Uterus (tissue), 4 donors: ENCODE measurements at places on chromosomes 16 and 17. TPM values are rescaled to one million over a fixed set of nuclear protein-coding genes. Genes with fewer than 3 reads are reported as not detected.

GRCh38 chr16:89135971-89136765 is 35.4 kb upstream of the CDH15 start:
- DNase-seq: no peak
- H3K4me3 ChIP-seq: no peak overlapping the region
- H3K27ac ChIP-seq: no peak overlapping the region
- H3K27me3 ChIP-seq: no peaks in the 10 kb centered on the region
- H3K36me3 ChIP-seq: no peaks in the 10 kb centered on the region

- no peak overlapping the region for H3K4me3 ChIP-seq
- no peak for DNase-seq
- H3K36me3 ChIP-seq: no peaks in the 10 kb centered on the region
- H3K27ac ChIP-seq: no peak overlapping the region
- no peaks in the 10 kb centered on the region for H3K27me3 ChIP-seq
Observed at GRCh38 chr16:79267146-79267545, 333.4 kb downstream of the MAF start.

Gene SEPTIN12
- not detected for total RNA-seq

DNA sequence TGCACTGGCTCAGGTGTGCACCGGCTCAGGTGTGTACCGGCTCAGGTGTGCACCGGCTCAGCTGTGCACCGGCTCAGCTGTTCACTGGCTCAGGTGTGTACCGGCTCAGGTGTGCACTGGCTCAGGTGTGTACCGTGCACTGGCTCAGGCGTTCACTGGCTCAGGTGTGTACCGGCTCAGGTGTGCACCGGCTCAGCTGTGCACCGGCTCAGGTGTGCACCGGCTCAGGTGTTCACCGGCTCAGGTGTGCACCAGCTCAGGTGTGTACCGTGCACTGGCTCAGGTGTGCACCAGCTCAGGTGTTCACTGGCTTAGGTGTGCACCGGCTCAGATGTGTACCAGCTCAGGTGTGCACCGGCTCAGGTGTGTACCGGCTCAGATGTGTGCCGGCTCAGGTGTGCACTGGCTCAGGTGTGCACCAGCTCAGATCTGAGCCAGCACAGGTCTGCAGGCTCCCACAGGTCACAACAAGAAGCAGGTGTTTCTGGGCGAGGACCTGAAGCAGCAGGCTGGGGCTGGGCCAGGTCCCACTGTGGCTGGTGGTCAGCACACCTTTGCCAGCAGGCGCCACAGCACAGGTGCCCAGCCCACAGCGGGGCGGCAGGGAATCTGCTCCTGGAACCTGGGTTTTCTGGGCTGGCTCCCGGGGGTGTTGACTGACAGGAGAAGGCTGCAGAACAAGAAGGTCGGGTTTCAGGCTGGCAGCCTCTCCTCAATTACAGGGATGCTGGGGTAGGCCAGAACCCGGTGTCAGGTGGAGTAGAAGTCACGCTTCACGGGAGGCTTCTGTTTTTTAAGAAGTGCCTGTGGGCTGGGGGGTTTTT is 17.2 kb downstream of the METRNL start:
- peaks cover 32% of the 10 kb centered on the region for H3K4me1 ChIP-seq
- H3K4me3 ChIP-seq: no peak overlapping the region
- H3K27me3 ChIP-seq: peaks cover 11% of the 10 kb centered on the region
- no peak overlapping the region for H3K27ac ChIP-seq
- no peak for DNase-seq

Gene BMERB1
- 48.2 TPM for total RNA-seq

GRCh38 chr16:22270525-22270924 is 26.7 kb upstream of the POLR3E start:
- H3K4me1 ChIP-seq: no peaks in the 10 kb centered on the region
- H3K4me3 ChIP-seq: no peak overlapping the region
- no peaks in the 10 kb centered on the region for H3K36me3 ChIP-seq
- H3K27ac ChIP-seq: no peak overlapping the region
- no peaks in the 10 kb centered on the region for H3K27me3 ChIP-seq
- no peak for DNase-seq

GRCh38 chr17:60832151-60832585 is 154.5 kb downstream of the BCAS3 start:
- H3K36me3 ChIP-seq: no peaks in the 10 kb centered on the region
- DNase-seq: no peak
- no peaks in the 10 kb centered on the region for H3K4me1 ChIP-seq
- no peak overlapping the region for H3K27ac ChIP-seq
- no peaks in the 10 kb centered on the region for H3K27me3 ChIP-seq
- no peak overlapping the region for H3K4me3 ChIP-seq

- H3K4me3 ChIP-seq: no peak overlapping the region
- H3K36me3 ChIP-seq: no peaks in the 10 kb centered on the region
- H3K4me1 ChIP-seq: no peaks in the 10 kb centered on the region
- H3K27ac ChIP-seq: no peak overlapping the region
Observed at GRCh38 chr16:48441863-48442279, 56.7 kb upstream of the SIAH1 start.

DNA sequence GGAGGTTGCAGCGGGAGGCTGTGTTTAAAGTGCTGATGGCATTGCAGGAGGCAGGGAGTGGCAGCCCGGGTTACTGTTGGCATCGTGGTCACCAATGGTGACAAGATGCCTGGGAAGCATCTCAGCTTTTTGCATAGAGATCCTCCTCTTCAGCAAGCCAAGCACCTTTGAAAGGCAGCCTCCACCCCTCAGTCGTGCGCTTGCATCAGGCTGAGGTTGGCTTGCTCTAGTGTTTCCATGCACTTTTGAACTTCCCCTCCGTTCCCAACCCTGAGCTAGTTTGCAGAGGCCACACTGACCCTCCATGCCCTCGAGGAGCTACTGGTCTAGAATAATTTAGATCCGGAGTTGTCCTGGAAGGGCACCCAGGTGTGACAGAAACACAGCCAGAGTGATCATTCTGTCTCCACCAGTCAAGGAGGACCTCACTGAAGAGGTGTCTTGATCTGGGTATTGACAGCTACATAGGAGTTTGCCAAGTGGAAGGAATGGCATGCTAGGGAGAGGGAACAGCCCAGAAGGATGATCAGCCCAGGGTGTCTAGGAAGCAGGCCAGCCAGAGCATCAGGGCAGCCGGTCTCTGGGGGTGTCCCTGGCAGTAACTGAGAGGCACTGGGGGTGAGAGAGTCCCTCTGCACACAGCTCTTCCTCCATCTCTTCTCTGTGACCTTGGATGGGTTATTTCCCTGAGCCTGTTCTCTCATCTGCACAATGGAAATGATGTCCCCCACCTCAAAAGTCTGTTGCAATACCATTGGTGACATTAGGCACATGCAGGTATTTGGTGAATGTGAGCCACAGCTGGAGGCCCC is 7.7 kb downstream of the BEAN1 start:
- no peaks in the 10 kb centered on the region for H3K27me3 ChIP-seq
- no peak overlapping the region for H3K27ac ChIP-seq
- DNase-seq: no peak
- H3K36me3 ChIP-seq: no peaks in the 10 kb centered on the region
- H3K4me3 ChIP-seq: no peak overlapping the region

DNA sequence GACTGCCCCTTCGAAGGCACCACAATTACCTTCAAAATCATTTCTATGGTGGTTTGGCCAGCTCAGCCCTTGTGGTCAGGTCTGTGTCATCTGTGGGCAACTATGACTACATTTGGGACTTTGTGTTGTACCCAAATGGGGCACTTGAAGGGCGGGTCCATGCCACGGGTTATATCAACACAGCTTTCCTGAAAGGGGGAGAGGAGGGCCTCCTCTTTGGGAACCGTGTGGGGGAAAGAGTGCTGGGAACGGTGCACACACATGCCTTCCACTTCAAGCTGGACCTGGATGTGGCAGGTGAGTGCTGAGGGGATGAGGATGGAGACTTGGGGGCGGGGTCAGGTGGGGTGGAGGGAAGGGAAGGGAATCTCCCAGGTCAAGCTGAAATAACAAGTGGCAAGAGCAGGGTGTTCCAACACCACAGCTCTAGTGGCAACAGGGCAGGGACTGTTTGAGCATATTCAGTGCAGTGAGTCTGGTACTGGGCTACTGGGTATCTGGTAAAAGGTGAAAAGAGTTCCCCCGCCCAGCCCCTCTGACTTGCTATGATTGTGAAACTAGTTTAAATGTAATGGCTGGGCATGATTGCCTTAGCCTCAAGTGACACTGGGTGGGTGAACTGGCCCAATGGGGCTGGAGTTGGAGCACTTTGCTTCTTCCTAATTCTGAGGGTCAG is 1.7 kb downstream of the AOC2 start:
- no peak overlapping the region for H3K27ac ChIP-seq
- H3K27me3 ChIP-seq: no peaks in the 10 kb centered on the region
- H3K4me3 ChIP-seq: no peak overlapping the region
- no peaks in the 10 kb centered on the region for H3K36me3 ChIP-seq
- no peak for DNase-seq

- no peaks in the 10 kb centered on the region for H3K27me3 ChIP-seq
- no peaks in the 10 kb centered on the region for H3K36me3 ChIP-seq
- peak; percentile 39 for DNase-seq
- H3K4me3 ChIP-seq: peak overlapping the region; percentile 67
Observed at GRCh38 chr16:4767872-4768548, 1.0 kb upstream of the ZNF500 start.

GRCh38 chr17:44345454-44346026 is 438 bp downstream of the GRN start:
- H3K27ac ChIP-seq: peak overlapping the region; percentile 81
- H3K4me3 ChIP-seq: peak overlapping the region; percentile 90
- no peaks in the 10 kb centered on the region for H3K4me1 ChIP-seq
- H3K36me3 ChIP-seq: no peaks in the 10 kb centered on the region

DNA sequence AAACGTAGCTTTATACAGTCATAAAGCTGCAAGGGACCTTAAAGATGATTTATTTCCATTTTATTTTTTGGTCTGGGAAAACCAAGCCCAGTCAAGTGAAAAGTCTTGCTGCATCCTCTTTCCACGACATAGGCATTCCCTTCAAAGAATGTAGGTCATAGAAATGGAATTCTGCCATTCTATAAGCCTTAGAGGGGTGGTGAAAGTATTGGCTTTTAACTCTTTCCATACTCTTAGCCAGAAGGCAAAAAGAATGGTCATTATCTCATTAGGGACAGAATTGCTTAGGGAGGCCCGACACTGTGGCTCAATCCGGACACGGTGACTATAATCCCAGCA is 7.9 kb upstream of the MSL1 start:
- peak overlapping the region; percentile 38 for H3K4me3 ChIP-seq
- no peaks in the 10 kb centered on the region for H3K36me3 ChIP-seq
- peaks cover 32% of the 10 kb centered on the region for H3K4me1 ChIP-seq
- no peak for DNase-seq
- no peaks in the 10 kb centered on the region for H3K27me3 ChIP-seq
- peak overlapping the region; percentile 90 for H3K27ac ChIP-seq

- H3K36me3 ChIP-seq: no peaks in the 10 kb centered on the region
- peak overlapping the region; percentile 35 for H3K4me3 ChIP-seq
- no peak for DNase-seq
- H3K4me1 ChIP-seq: peaks cover 10% of the 10 kb centered on the region
- no peak overlapping the region for H3K27ac ChIP-seq
Observed at GRCh38 chr17:63477480-63478440, 899 bp downstream of the ACE start.

Gene SLC13A2
- not detected for total RNA-seq

Gene USP7
- 154 TPM for total RNA-seq

DNA sequence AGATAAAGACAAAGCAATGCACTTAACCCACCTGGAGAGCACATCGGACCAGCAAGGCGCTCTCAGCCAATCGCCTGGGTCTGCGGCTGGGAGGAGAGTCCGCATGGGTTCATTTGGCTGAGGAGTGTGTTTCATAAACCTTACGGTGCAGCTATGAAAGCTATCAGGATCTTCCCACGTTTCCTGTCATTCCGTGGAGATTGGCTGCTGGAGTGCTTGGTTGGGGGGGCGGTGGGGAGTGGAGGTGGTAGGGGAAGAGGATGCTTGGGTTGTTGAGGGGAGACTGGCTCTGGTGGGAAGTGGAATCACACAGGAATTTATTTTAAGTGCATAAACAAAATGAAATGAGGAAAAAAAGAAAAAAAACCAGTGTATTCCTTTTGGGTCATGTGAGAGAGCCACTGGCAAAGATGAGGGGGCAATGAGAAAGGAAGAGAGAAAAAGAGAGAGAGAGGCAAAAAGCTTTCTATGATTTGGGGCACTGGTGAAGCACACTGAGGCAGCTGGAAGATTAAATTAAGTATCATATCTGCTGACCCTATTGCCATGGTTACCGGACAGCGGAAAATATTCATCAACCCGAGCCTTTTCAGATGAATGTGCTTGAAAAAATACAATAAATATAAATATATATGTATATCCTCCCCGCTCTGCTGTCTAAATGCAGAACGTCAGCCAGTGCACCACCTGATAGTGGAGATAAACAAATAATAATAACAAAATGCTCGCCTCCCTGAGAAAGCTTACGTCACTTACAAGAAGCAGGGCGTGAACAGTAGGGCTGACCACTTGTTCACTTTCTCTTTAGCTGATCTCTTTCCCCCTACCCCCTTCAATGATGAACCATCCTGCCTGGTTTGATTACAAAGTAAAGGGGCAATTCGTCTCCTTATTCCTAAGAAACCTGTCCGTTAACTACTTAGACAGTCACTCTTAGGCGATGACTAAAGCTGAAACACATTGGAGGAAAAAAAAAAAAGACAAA is 457.0 kb upstream of the ZFHX3 start:
- H3K27me3 ChIP-seq: no peaks in the 10 kb centered on the region
- H3K4me3 ChIP-seq: no peak overlapping the region
- H3K27ac ChIP-seq: no peak overlapping the region
